ENCODE measurements at places on chromosomes 16 and 17. TPM values are rescaled to one million over a fixed set of nuclear protein-coding genes. Genes with fewer than 3 reads are reported as not detected.

DNA sequence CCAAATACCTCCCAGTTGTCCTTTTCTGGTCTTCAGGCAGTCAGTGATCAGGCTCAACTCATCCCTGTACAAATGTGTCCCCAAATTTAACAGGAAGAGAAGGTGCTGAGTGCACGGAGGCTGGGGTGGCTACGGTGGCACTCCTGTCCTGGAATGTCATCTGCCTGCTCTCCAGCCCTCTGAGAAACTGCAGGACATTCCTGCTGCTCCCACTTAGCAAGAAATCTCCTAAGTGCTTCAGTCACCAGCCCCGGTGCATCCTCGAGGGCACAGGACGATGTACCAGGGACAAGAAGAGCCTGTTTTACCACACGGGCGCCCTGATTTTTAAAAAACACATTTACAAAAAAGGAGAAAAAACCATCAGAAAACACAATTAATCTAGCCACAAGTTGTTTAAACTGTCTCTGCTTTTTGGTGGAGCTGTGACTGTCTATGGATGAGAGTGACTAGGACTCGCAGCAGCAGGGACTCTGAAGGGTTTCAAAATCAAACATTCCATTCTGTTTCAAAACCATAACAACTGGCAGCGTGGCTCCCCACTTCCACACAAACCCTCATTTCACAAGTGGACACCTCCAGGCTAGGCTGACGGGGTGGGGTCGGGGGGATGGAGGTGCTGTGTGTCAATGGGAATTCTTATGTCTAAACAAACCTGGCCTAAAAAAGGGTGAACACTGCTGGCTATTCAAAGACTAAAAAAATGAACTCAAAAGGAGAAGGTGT lies 65.3 kb upstream of the CNEP1R1 start:
- no peak for DNase-seq
- no peak overlapping the region for H3K27ac ChIP-seq

DNA sequence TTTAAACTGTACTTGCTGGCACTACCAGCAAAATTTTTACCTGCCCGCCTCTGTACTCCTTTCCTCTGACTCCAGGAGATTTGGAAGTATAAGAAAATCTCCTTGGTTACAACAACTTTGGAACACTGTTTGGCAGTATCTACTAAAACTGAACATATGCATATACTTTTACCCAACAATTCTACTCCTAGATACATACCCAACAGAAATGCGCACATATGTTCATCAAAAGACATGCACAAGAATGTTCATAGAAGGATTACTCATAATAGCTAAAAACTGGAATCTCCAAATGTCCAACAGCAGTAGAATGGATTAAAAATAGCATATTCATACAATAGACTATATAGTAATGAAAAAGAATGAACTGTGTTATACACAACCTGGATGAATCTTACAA lies 21.7 kb upstream of the MED13 start:
- H3K27ac ChIP-seq: no peak overlapping the region
- H3K36me3 ChIP-seq: no peaks in the 10 kb centered on the region

DNA sequence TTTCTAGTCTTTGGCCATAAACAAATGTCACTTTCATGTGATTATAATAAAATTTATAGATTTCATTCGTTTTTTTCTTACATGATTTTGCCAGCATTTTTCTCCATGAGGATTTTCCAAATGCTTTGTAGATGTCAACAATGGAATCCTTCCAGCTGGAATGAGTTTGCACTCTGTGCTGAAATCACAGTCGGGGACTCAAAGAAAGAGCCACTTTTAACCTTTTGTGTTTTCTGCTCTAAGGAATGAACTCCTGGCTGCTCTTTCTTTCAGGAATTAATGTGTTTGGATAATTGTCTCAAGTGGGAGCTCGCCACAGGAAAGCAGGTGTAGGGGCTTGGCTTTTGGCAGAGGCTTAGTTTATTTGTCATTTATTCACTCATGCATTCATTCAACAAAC lies 372.3 kb upstream of the SALL1 start:
- no peaks in the 10 kb centered on the region for H3K36me3 ChIP-seq
- H3K4me3 ChIP-seq: no peak overlapping the region
- no peaks in the 10 kb centered on the region for H3K4me1 ChIP-seq
- no peak overlapping the region for H3K27ac ChIP-seq

DNA sequence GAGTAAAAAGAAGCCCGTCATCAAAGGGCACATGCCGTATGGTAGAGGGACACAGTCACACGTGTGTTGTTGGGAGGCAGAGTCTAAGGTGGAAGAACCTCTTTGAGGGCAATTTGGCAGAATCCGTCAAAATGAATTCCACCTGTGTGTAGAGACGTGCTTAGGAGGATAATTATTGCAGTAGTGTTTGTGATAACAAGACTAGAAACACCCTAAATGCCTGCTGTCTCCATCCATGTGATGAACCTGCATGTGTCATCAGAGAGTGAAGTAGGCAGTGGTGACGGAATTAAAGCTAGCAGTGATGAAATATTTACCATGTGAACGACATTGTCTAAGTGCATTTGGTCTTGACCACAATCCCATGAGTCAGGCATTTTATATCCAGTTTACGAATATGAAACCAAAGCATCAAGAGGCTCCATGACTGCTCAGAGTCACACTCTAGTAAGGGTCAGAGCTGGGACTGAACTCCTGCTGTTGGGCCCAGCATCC lies 61.3 kb upstream of the ADORA2B start:
- H3K4me3 ChIP-seq: no peak overlapping the region
- H3K36me3 ChIP-seq: no peaks in the 10 kb centered on the region
- no peak overlapping the region for H3K27ac ChIP-seq
- no peaks in the 10 kb centered on the region for H3K4me1 ChIP-seq

GRCh38 chr17:64787255-64787920 lies 125.3 kb upstream of the SMURF2 start:
- no peak overlapping the region for H3K27ac ChIP-seq
- peaks cover 36% of the 10 kb centered on the region for H3K27me3 ChIP-seq

DNA sequence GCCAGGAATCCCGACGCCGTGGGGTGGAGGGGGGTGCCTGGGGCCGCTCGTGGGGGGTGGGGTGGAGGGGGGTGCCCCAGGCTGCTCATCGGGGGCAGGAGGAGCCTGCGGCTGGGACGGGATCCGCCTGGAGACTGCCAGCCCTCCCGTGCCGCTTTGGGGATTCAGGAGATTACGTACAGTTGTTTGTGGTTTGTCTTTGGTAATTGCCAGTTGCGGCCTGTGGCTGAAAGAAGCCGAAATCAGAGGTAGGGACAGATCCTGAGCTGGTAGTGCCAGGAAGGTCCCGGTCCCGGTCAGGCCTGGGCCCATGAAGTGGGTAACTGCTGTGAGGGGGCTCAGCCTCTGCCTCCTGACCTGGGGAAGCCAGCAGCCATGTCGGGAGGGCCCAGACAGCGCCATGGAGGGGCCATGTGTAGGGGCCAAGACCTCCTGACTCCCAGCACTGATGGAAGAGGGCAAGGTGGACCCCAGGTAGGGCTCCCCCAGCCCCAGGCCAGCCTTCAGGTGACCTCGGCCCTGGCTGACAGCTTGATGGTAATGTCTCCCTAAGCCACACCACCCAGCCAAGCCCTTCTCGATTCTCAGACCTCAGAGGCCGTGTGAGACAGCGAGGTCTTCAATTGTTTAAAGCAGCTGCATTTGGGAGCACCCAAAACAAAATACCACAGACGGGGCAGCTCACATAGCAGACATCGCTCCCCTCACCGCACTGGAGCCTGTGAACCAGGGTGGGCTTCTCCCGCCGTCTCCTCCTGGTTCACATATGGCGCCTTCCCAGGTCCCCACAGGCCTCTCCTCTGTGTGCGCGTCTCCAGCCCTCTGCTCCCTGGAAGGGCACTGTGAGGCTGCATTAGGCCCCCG lies 34.9 kb upstream of the SSTR5 start:
- H3K4me3 ChIP-seq: no peak overlapping the region
- no peak overlapping the region for H3K27ac ChIP-seq
- no peak for DNase-seq
- H3K4me1 ChIP-seq: no peaks in the 10 kb centered on the region
- no peaks in the 10 kb centered on the region for H3K36me3 ChIP-seq

GRCh38 chr17:57379237-57379894 lies 123.0 kb downstream of the MSI2 start:
- no peaks in the 10 kb centered on the region for H3K27me3 ChIP-seq
- no peaks in the 10 kb centered on the region for H3K4me1 ChIP-seq
- no peak overlapping the region for H3K4me3 ChIP-seq
- H3K27ac ChIP-seq: no peak overlapping the region

DNA sequence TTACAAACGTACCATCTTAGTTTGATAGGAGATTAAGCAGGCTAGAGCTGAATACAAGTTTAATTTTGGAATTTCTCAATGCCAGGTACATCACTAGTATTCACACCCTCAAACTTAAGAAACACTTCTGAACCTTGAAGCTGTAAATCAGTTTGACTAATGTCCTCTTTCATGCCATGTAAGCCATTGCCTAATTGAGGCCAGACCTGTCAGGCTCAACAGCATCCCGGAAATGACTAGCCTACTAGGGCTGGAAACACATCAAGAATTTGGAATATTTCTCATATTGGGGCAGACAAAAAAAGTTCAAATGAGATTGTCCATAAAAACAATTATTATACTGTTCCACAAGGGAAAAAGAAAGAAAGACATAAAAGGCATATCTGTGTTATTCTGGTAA lies 1.7 kb downstream of the USP32 start:
- H3K4me1 ChIP-seq: peaks cover 57% of the 10 kb centered on the region
- peak overlapping the region; percentile 95 for H3K27ac ChIP-seq

DNA sequence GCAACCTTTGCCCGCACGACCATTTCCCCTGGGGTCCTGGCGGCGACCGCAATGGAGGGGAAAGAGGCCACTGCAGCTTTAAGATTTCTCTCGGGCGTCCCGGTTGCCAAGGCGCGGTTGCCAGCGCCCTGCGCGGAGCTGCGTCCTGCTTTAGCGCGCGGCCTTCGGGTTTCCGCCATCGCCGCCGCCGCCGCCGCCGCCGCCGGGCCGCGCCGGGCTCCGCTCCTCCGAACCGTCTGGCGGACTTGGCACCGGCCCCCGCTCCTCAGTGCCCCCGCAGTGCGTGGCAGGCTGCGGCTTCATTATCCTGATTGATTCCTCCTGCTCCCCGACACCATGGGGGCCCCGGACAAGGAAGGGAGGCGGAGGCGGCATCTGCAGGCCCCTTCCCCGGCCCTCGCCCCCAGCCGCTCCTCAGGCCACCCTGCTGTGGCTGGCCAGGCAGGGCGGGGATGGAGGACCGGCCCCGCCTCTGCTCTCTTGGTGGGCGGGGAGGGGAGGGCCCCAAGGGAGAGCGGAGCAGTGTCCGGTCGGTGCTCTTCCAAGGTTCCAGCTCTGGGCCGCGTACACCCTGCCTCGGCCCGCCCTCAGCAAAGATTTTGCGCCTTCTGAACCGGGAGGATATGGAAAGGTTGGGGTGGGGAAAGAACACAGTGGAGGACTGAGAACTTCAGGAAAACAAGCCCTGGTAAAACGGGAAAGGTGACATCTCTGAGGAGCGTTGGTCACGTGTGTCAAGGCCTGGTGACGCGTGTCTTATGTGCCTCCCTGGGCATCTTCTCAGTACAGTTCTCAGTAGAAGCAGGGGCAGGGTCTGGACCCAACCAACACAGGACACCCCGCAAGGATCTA lies 34.0 kb downstream of the NEUROD2 start:
- peak; percentile 87 for DNase-seq
- H3K36me3 ChIP-seq: no peaks in the 10 kb centered on the region
- peaks cover 15% of the 10 kb centered on the region for H3K4me1 ChIP-seq
- H3K27me3 ChIP-seq: no peaks in the 10 kb centered on the region
- peak overlapping the region; percentile 69 for H3K4me3 ChIP-seq

GRCh38 chr16:34802848-34803599 lies 1343.6 kb downstream of the TP53TG3F start:
- no peak overlapping the region for H3K4me3 ChIP-seq
- no peak overlapping the region for H3K27ac ChIP-seq
- no peaks in the 10 kb centered on the region for H3K27me3 ChIP-seq
- no peaks in the 10 kb centered on the region for H3K36me3 ChIP-seq
- DNase-seq: no peak
- no peaks in the 10 kb centered on the region for H3K4me1 ChIP-seq

DNA sequence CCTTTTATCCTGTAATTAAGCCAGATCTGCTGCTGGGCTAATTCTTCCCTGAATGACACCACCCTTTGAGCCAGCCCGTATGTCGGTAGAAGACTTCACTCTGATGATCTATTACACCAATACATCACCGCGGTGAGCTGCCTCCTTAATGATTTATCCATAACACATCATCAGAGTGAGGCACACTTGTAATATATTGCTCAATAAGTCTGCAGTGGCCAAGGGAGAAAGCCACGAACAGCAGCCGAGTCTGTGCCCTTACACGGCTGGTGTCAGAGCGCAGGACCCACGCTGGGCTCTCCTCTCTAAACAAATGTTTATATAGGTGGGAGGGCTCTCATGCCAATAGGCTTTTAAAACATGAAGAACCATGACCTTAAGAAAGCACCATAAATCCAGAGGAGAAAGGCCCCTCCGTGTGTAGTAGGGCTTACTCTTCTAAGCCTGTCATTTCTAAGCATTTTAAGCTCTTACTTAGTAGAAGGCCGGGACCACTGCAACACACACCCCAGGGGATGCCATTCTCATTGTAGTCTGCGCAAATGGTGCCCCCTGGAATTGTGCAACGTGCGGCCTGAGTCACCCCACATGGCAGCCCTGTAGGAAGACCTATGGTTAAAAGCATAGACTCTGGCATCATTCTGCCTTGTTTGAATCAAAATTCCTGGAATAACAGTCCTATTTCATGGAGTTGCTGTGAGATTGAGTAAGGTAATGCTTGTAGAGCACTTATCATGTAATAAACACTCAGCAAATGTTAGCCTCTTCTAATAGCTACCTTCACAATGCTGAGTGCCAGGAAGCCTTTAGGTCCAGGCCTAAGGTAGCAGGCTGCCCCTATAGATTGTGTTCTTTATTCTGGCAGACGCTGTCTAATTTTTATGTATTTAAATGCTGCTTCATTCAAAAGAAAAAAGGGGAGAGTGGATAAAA lies 26.1 kb downstream of the MRPS23 start:
- H3K4me3 ChIP-seq: no peak overlapping the region
- no peaks in the 10 kb centered on the region for H3K4me1 ChIP-seq
- no peak overlapping the region for H3K27ac ChIP-seq
- H3K36me3 ChIP-seq: no peaks in the 10 kb centered on the region
- H3K27me3 ChIP-seq: no peaks in the 10 kb centered on the region
- DNase-seq: no peak

DNA sequence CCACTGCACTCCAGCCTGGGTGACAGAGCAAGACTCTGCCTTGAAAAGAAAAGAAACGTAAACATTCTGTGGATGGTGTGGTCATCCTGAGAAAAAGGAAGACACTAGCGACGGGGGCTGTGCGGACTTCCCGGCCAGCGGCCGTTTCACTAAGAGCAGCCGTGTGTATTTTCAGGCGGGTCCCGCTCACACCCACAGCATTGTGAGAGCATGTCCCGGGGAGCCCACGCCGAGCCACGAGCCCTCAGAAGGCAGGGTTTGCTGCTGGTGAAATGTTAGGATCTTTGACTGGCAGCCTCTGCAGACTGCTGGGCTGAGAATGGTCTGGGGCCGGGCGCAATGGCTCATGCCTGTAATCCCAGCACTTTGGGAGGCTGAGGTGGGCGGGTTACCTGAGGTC lies 40.3 kb downstream of the LMF1 start:
- no peak overlapping the region for H3K27ac ChIP-seq
- peaks cover 53% of the 10 kb centered on the region for H3K36me3 ChIP-seq
- no peaks in the 10 kb centered on the region for H3K4me1 ChIP-seq
- H3K27me3 ChIP-seq: no peaks in the 10 kb centered on the region
- H3K4me3 ChIP-seq: no peak overlapping the region

Gene IL4R
- 54.6 TPM for total RNA-seq

Gene SEZ6
- total RNA-seq: 0.36 TPM

Gene CCDC92B
- not detected for total RNA-seq

Gene NME2
- 516 TPM for total RNA-seq

Gene CCL14
- total RNA-seq: 30.0 TPM

Gene GUCY2D
- total RNA-seq: not detected

Gene OR1A1
- total RNA-seq: not detected

Gene MLKL
- total RNA-seq: 8.0 TPM
